ENCODE measurements at places on chromosomes 16 and 17.

DNA sequence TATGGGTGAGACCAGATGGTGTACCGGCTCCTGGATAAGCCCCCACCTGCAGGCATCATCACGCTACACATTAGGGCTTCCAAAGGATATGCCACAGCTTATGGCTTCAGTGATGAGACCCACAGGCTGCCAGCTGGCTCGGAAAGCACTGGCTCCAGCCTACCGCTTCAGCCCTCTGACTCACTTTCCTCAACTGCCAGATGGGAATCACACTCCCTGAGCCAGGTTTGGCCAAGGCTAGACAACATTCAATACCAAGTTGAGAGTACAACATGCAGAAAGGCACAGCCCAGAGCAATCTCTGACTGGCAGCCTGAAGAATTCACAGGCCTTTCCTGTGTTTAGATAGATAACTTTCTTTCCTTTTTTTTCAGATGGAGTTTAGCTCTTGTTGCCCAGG, 10.3 kb downstream of the CENPV start:
- DNase-seq = peak; percentile 62

DNA sequence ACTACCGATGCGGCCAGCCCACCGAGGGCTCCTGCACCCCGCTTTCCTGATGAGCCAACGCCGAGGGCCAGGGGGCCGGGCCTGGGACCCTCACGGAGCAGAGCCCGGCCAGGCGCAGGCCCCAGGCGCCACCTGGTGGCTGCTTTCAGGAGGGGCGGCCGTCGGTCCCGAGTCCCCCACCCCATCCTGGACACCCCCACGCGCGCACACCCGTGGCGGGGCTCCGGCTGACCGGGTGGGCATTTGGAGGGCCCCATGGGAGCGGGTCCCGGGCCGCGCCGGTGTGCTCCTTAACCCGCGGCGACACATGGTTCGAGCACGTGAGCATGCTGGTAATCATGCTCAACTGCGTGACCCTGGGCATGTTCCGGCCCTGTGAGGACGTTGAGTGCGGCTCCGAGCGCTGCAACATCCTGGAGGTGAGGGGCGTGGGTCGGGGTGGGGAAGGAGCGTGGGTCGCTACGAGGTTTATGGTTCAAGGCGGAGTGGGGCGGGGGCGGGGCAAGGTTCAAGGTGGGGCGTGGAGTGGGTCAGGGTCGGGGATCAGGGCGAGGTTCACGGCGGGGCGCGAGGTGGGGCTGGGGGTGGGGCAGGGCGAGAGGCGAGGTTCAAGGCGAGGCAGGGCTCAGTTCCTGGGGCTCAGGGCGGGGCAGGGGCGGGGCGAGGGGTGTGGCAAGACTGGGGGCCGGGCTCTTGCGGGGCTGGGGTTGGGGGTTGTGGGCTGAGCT, 30.2 kb downstream of the TPSG1 start:
- no peak for DNase-seq

GRCh38 chr17:43679911-43680310, 18.2 kb upstream of the MEOX1 start:
- no peak for DNase-seq

DNA sequence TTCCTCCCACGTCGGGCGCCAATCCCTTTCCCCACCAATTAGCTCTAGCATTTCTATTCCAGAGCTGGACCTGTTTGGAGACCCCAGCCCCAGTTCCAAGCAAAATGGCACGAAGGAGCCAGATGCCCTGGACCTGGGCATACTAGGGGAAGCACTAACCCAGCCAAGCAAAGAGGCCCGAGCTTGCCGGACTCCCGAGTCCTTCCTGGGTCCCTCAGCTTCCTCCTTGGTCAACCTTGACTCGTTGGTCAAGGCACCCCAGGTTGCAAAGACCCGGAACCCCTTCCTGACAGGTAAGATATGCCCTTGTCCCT, 5.6 kb upstream of the SPATA20 start:
- no peak for DNase-seq

DNA sequence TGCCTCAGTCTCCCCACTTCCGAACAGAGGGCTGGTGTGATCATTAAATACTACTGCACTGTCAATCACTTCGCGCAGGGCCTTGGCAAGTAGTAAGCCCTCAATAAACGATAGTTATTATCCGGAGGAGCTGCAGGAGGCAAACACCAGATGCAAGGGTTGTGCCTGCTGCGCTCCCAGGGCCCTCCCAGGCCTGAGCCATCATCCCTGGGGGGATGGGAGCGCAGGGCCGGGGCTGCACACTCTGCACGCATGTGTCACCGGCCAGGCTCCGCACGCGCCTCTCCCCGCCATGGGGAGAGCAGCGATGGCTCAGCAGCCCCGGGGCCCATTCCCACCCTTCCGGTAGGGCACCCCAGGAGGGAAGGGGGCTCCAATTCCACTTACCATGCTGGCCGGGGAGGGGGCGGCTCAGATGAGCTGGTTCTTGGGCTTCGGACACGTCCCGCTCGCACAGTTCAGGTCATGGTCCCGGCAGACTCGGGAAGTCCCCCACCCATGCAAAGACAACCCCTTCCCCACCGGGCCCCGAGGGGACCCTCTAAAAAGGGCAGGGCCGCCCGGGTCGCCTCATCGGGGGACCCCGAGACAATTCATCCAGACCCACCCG, 681 bp downstream of the XPO6 start:
- peak; percentile 57 for DNase-seq

DNA sequence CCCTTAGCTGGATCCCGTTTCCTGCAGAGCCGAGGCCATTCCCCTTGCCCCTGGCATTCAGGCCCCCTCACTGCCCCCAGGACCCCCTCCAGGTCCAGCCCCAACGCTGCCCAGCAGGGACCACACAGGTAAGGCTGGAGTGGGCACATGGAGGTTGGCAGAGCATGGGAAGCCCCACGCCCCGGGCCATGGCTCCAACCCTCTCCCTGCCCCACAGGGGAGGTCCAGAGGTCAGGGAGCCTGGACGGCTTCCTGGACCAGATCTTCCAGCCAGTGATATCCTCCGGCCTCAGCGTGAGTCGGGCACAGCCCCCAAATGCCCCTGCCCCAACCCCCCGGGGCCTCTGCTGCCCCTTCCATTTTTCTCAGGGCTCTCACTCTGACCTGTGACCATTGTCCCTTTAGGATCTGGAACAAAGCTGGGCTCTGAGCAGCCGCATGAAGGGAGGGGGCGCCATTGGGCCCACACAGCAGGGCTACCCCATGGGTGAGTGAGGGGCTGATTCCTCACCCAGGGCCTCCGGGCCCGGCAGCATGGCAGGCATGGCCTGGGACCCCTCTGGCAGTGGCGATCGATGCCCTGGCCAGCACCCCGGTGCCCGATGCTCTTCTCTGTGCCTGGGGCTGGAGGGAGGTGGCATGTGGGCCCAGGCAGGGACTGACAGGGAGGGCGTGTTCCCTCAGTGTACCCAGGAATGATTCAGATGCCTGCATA, 18.5 kb upstream of the SMIM5 start:
- no peak for DNase-seq

DNA sequence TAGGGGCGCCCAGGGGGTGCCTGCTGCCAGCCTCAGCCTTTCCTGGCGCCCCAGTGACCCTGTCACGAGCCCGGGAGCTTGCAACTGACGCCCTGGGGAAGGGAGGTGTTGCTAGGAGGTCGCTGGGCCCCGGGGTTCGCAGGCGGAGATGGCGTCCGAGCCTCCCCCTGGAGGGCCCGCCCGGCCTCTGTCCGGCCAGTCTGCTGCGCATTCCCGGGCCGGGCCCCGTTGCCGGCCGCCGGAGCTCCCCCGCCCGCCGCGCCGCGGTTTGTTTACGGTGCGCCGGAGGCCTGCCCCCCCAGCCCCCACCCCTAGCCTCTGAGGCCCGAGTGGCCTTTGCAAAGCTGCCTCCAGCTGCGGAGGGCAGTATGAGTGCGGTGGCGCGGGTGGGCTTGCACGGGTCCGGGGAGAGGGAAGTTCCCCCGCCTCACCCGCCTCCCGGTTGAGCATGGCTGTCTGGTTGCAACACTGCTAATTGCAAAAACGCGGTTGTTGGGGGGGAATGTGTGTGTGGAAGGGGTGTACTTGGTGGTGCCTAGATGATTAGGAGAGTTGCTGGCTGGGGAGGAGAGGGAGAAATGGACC, 514 bp downstream of the THRA start:
- no peak for DNase-seq

DNA sequence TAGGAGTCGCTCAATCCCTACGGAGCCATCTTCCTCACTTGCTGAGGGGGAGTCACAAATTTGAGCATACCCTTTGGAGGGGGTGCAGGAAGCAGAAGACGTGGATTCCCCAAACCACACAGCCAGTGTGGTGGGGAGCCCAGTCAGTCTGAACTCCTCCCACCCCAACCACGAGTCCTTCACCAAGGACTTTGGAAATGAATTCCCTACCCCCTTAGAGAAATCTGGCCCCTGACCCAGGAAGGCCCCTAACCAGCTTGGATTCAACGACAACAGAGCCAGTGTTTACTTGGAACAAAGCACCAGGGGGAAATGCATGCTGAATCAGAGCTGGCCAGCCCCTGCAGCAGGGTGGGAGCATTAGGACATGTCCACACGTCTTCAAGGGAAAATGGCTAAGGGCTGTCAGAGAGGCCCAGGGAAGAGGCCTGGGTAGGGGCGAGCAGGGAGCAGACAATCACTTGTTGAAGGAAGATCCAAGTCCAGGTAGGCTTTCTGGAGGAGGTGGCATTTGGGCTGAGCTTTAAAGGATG, 5.5 kb upstream of the TMEM92 start:
- no peak for DNase-seq

GRCh38 chr17:5558815-5559785, 25.2 kb downstream of the NLRP1 start:
- DNase-seq = no peak

- DNase-seq = no peak
Observed at GRCh38 chr17:50632637-50633036, 2.0 kb upstream of the ABCC3 start.

- DNase-seq = no peak
Observed at GRCh38 chr16:49127103-49127502, 154.5 kb downstream of the CBLN1 start.

GRCh38 chr17:48841395-48841831, 10.6 kb downstream of the CALCOCO2 start:
- DNase-seq = peak; percentile 51

DNA sequence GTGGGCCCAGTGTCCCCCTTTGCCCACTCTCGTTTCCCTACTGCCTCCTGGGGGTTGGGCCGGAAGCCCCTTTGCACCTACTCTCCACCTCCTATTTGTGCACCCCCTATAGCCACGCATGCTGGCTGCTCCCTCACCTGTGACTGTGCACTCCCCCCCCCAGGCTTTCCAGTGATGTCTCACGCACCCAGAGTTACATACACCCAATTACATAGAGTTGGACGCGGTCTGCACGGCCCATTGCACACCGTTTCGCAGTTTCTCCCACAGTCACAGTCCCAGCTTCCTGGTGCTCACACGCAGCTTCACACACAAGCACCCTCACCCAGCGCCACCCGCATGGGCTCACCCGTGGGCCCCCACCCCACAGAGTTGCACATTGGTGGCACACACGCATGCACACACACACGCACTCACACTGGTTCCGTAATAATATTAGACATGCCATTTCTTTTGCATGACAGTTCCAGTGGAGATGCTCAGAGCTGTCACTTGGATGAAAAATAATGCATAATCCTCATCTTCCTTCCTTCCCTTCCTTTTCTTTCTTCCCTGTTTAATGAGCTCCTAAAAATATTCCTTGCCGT, 21.5 kb upstream of the C1QL1 start:
- no peak for DNase-seq

- no peak for DNase-seq
Observed at GRCh38 chr17:58279016-58279711, 1.6 kb downstream of the MPO start.

DNA sequence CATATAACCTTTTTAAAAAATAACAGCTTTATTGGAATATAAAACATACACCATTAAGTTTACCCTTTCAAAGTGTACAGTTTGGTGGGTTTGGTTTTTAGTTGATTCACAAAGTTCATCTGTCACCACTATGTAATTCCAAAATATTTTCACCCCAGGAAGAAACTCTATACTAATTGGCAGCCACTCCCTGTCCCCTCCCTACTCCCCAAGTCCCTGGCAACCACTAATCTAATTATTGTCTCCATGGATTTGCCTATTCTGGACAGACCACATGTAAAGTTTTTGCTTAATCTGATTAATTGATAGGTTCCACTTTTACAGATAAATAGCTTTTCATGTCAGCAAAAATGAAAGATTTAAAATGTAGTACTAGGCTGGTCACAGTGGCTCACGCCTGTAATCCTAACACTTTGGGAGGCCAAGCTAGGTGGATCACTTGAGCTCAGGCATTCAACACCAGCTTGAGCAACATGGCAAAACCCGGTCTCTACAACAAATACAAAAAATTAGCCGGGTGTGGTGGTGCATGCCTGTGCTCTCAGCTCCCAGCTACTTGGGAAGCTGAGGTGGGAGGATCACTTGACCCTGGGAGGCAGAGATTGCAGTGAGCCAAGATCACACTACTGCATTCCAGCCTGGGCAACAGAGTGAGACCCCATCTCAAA, 25.0 kb upstream of the MAPK3 start:
- no peak for DNase-seq

GRCh38 chr17:82832411-82832810, 7.4 kb downstream of the ZNF750 start:
- no peak for DNase-seq

- no peak for DNase-seq
Observed at GRCh38 chr17:38709864-38710603, 5.0 kb downstream of the MLLT6 start.

- DNase-seq = no peak
Observed at GRCh38 chr16:9113707-9114106, 22.3 kb downstream of the HAPSTR1 start.

GRCh38 chr17:30379303-30379902, 676 bp downstream of the CPD start:
- DNase-seq = no peak

DNA sequence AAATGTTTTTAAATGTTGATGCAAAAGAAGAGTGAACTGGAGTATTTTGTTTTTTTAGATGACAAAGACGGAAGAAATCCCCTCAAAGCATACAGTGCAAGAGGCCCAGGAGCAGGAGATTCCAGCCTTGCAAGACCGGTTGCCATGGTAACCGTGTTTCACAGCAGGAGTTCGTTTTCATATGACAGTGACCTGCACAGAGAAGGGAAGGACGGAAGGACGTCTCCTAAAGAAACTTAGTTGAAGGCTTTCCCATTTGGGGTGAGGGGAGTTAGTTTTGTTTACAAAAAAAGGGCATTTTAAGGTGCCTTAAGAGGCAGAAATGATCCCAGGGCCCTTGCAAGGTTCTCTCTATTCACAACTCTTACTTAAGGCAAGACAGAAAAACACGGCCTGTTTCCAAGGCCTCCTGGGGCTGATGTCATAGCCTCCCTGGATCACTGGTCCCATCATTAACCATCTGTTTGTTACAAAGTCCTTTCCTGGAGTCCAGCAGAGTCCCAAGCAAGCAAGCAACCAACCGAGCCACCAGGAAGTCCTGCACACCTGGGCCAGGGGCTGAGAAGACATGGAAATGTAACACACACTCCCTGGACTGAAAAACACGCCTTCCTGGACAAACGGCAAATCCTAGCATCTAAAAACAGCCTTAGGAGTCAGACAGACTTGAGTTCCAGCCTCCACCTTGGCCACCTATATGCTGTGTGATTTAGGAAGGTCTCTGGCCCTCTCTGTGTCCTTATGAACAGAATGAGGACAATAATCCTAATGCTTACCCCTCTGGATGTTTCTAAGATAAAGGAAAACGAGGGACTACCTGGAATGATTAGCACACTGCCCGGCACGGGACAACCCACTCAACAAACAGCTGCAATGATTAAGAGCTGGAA, 30.3 kb upstream of the RPH3AL start:
- DNase-seq = no peak

GRCh38 chr17:76546556-76547182, 6.8 kb downstream of the PRCD start:
- no peak for DNase-seq
